ENCODE measurements at places on chromosomes 12 and 14.
A peak's percentile ranks its signal among the peaks of the same experiment; 100 is the strongest.

- DNase-seq = no peak
These were observed 287.7 kb downstream of the BMP4 start for GRCh38 chr14:53668897-53669296.

GRCh38 chr12:45504316-45505010, 225.0 kb upstream of the ARID2 start:
- DNase-seq = no peak

DNA sequence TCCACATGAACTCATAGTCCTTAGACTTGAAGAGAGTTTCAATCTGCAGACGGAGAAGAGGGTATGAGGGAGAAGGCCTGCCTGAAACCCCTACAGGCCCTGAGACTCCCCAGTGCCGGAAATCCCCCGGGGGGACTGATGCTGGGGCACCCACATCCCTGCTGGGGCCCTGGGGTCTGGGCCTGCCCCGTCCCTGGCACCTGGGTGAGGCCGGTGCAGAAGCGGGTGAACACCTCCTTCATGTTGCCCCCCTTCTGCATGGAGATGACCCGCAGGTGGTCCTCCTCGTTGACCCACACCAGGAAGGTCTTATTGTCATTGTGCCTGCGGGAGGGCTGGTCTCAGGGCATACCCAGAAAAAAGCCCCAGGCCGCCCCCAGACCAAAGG, 2.4 kb downstream of the CKB start:
- DNase-seq = no peak

GRCh38 chr14:36176524-36176923, at the start of gene PTCSC3:
Gene PTCSC3 (minus strand): TSS chr14:36176722.
- DNase-seq = no peak

DNA sequence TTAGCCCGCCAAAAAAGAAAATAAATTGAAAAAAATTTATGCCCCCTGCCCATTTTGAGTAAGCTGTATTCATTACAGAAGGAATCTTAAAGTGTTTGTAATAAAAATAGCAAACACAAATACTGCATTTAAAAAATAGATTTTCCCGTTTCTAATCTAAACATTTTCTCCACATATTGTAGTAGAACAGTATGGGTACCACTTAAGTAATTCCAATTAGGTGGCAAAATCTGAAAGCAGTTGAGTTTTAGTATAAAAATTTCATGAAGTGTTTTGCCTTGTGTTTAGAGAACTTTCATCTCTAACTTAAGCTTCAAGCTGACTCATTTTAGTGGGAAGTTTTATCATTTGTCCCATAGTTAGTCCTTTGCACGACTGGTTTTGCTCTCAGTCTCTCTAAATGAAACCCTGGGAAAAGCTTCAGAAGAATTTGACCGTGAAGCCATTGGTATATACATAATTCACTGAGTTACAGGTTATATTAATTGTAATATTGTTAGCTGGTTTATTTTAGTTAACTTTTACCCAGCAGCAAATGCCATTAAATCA, 214.6 kb downstream of the ERC1 start:
- DNase-seq = no peak

DNA sequence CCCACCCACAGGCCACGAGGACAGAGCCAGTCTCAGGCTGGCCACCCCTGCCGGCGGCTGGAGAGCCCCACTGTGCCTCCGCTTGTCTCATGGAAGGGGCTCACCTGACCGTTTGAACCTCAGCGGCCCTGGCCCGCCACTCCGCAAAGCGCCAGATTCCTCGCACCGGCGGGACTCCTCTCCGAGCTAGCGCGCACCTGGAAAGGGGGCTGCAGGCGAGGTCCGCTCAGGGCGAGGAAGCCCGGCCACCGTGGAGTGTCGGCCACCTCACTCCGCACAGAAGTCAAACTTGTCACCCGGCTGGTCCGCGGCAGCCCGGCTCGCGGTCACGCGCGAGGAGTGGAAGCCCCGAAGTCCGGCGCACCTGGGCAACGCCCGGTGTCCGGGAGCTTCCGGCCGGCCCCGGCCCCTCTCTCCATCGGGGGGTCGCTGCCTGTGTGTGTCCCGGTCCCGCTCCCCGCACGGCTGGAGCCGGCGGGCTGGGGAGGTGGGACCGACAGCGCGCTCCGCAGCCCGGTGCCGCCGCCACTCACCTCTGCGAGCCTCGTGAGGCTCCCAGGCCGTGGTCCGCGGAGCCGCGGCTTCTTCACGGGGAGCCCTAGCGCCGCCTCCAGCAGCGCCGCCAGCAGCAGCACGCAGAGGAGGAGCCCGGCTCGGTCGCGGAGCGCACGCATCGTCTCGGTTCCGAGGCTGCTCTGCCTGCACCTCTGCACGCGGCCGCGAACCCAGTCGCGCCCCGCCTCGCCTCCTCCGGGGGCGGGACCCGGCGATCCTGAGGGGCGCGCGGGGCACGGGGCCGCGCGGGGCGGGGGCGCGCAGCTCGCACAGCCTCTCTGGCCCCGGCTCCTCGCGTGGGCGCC, at the start of gene ISM2:
ISM2 (minus strand) TSS at position 697 of the 860 bp plus-strand sequence; CDS start at position 674, 23 bp downstream.
- DNase-seq = peak; percentile 36

- no peak for DNase-seq
These were observed 454.8 kb downstream of the AEBP2 start for GRCh38 chr12:19894050-19894449.

- DNase-seq = no peak
These were observed 660 bp upstream of the HCFC2 start for GRCh38 chr12:104063712-104064030.

DNA sequence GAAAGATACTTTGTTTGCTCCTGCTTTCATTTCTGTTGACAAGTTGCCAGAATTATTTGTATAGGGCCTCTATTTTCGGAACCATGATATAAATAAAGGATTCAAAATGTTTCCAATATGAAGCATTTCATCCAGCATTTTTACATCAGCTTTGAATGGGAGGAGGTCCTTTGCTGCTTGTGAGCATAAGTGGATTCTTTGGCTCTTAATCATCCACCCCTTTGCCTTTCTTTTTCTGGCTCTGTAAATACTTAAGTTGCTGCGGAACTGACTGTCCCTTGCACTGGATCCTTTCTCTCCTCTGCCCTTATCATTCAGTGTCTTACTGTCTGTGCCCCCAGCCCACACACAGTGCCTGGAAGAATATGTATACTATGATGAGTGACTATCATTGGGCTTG, 357.3 kb upstream of the RGS6 start:
- DNase-seq = no peak

- DNase-seq = no peak
These were observed 42.8 kb upstream of the CORO1C start for GRCh38 chr12:108773798-108774788.

GRCh38 chr12:28027328-28027727, 54.8 kb upstream of the PTHLH start:
- DNase-seq = no peak

GRCh38 chr12:45598761-45599160, 130.7 kb upstream of the ARID2 start:
- DNase-seq = no peak

DNA sequence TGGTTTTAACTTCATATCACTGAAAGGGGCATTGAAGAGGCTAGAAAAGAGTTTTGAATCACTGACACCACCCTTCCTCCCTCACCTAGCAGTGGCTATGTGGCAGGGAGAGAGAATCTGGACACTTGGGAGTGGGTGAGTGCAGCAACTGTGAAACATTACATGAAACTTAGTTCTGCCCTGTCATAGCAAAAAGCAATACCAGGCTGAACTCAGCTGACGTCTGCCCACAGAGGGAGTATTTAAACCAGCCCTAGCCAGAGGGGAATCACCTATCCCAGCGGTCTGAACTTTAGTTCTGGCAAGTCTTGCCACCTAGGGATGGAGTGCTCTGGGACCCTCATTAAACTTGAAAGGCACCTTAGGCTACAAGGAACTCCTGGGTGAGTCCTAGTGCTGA, 20.7 kb upstream of the UNC79 start:
- DNase-seq = no peak

- no peak for DNase-seq
These were observed 374.9 kb downstream of the GXYLT1 start for GRCh38 chr12:41769810-41770209.

GRCh38 chr14:68278576-68279436, 459.2 kb downstream of the RAD51B start:
- DNase-seq = no peak

GRCh38 chr12:68497107-68497506, 113.6 kb upstream of the RAP1B start:
- DNase-seq = no peak

- no peak for DNase-seq
These were observed 13.1 kb upstream of the MYL2 start for GRCh38 chr12:110933326-110933974.

- DNase-seq = no peak
These were observed 88.8 kb upstream of the PLEKHG7 start for GRCh38 chr12:92614001-92614400.

GRCh38 chr12:59149995-59150642, 229.8 kb upstream of the LRIG3 start:
- no peak for DNase-seq

DNA sequence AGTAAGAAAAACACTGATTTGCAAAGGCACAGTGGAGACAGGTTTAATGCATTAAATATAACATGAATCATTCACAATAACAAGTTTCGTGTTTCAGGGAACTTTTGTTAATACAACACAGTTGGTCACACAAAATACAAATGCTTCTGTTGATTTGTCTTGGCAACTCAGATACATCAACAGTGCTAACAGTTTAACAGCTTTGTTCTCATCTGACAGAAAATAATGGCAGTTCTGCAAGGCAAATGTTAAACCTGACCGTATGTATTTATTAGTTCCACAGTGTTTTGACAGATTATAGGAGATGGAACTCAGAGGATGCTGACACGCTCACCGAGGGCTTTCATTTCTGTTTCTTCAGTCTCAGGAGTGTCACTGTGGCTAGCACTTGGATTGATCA, 350.7 kb downstream of the PRKD1 start:
- DNase-seq = no peak

DNA sequence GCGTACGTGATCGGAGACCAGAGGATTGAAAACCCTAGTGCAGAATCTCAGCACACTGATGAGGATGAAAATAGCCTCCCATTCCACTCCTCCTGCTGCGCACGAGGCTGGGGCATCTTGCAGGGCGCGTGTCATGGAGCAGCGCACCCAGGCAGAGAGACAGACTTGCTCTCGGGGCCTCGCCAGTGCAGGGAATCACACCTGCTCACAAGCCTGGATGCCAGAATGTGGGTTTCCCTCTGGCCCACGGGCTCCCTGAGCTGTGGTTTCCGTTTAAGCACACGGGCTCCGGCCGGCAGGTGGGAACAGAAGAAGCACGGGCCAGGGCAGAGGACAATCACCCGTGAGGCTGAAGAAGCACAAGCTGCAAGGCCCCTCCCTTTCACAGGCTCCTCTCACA, 2.0 kb downstream of the FGF6 start:
- DNase-seq = no peak
